ENCODE measurements at places on chromosomes 12 and 14. TPM values are rescaled to one million over a fixed set of nuclear protein-coding genes. Genes with fewer than 3 reads are reported as not detected.

TMEM233 gene
- 2.5 TPM for total RNA-seq

DNA sequence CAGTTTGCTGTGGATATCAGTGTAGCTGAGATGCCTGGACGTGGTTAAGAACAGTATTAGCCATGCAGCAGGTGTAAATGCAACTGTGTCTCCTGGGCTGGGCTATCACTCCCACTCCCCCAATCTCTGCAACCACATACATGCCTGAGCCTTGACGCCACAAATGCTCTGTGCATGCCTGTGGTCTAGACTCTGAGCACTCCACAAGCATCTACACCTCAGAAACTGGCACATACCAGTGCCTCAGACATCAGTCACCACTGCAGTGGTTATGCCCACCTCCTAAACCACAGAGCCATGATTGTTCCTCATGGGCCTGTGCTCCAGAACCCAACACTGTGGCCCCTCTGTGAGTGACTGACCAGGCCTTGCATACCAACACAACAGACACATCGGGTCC is 226.8 kb upstream of the ALG10 start:
- no peaks in the 10 kb centered on the region for H3K4me1 ChIP-seq
- no peaks in the 10 kb centered on the region for H3K36me3 ChIP-seq

DNA sequence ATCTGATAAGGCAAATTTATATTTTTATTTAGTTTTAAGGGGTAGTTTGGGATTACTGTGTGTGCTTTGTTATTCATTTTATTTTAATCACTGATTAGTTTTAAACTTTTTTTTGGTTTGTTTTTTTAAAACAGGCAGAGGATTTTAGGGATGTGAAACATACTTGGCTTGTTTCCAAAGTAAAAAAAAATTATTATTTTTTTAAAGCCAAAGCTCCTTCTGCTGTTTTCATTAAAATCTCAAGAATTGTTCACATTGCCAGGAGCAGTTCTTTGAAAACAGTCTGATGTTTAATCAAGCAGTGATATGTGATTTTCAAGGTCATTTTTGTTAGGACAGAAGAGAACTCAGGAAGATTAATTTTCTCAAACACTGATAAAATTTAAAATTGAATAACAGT is 11.2 kb downstream of the TTC8 start:
- no peak for DNase-seq
- H3K4me3 ChIP-seq: no peak overlapping the region
- H3K27me3 ChIP-seq: no peaks in the 10 kb centered on the region
- H3K36me3 ChIP-seq: no peaks in the 10 kb centered on the region
- no peaks in the 10 kb centered on the region for H3K4me1 ChIP-seq

EML5 gene
- total RNA-seq: 1.6 TPM

GRCh38 chr14:94385553-94386057 is 2.8 kb downstream of the SERPINA1 start:
- no peaks in the 10 kb centered on the region for H3K27me3 ChIP-seq
- H3K4me3 ChIP-seq: no peak overlapping the region
- H3K36me3 ChIP-seq: no peaks in the 10 kb centered on the region
- no peak for DNase-seq
- H3K4me1 ChIP-seq: no peaks in the 10 kb centered on the region
